ENCODE measurements at places on chromosomes 5 and 9.
A peak's percentile ranks its signal among the peaks of the same experiment; 100 is the strongest.

DNA sequence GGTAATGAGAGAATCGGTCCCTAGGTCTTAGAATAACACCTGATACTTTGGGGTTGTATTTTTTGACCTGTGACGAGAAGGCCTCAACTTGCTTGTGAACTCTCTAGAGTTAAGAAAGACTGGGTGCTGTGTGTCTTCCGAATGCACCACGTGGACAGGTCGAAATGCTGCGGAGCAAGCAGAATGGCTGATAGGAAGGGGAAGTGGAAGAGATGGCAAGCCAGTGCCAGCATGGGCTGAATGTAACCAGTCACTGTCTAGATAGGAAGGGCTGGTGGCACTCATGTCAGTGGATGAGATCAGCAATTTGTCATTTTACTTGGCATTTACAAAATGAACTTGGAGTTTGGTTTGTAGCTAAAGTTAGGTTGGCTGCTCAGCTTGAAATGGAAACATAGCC lies 5.6 kb downstream of the OTULINL start:
- no peak for DNase-seq

GRCh38 chr9:125850763-125851162 lies 103.6 kb downstream of the PBX3 start:
- no peak for DNase-seq

DNA sequence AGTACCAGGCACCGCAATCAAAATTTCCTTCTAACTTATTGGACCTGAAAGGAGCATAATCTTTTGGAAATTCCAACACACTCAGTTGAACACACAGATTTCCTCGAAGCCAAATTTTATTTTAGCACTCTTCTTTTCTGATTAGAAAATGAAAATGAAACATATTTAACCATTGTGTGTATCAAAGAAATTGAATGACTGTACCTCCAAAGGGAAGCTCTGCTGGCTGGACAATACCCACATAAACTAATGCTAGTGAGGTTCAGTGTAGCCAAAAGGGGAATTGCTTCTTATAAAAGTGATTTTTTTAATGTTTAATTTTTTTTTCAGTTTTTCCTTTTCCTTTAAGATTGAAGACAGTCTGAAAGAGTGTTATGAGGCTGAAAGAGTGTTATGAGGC lies 239.6 kb upstream of the NREP start:
- DNase-seq, result no peak

DNA sequence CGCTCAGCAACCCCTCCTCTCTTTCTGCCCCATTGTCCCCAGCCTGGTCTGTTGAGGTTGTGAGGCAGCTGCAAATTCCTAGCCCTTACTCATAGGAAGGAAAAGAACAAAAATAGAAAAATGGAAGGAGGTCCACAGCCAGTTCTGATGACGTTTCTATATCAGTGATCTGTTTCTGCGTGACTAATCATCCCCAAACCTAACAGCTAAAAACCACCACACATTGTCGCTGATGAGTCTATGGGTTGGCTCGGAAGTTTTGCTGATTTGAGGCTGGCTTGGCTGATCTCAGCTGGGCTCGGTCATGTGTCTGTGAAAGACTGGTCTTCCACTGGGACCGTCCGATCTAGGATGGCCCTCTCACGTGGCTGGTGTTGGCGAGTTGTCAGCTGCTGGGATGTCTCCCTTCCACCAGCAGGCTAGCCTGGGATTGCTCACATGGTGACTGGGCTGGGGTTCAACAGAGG lies 200.6 kb upstream of the ZNF618 start:
- peak; percentile 99 for DNase-seq

GRCh38 chr9:111051400-111051799 lies 13.1 kb upstream of the LPAR1 start:
- no peak for DNase-seq

DNA sequence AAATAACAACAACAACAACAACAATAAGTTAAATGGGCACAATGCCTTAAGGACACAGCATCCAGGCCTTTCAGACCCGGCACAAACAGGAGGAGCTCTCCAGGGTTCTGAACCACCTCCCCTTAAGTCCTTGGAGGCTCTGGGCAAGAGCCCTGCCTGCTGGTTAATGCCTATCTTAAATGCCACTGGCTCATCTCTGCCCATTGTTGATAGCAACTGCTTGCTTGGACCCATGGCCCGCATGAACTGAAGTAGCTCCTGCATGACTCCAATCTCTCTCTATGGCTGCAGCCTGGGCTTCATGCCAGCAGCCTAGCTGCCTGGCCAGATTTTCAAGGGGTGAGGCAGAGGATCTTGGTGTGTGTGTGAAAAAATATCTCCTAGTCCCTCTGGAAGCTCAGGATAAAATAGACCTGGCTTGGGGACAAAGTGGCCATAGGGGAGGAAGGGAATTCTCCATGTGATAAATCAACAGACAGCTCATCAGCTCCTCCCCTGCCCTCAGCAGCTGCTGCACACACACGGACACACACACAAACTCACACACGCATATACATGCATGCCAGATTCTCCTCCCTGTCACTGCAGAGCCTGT lies 27.4 kb downstream of the FAM219A start:
- DNase-seq, result peak; percentile 91

All from HFFc6 (cell line).